ENCODE measurements at places on chromosomes 2 and 18. TPM values are rescaled to one million over a fixed set of nuclear protein-coding genes. Genes with fewer than 3 reads are reported as not detected.

GRCh38 chr2:158359846-158360245 is 96.7 kb downstream of the CCDC148 start:
- DNase-seq, result no peak

DNA sequence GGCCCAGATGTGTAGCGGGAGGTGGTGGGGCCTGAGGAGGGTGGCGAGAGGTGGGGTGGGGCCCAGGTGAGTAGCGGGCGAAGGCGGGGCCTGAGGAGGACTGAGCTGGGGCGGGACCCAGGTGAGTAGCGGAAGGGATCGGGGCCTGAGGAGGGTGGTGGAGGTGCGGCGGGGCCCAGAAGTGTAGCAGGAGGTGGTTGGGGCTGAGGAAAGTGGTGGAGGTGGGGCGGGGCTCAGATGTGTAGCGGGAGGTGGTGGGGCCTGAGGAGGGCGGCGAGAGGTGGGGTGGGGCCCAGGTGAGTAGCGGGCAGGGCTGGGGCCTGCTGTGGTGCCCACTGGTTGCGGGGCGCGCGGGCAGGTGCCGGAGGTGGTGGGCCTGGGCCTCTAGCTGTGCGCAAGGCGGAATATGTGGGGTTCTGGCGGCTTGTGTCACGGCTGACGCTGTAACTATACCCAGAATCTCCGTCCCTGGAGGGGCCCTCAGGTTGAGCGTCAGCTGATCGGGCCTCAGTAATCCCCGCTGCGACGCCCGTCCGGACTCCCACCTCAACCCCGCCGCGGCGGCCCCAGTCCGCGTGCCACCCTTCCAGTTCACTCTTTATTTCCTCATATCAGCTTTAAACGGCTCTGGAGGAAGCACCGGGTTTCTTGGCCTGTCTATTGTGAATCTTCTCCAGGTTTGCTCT is 866 bp upstream of the SF3B6 start:
- no peak for DNase-seq

DNA sequence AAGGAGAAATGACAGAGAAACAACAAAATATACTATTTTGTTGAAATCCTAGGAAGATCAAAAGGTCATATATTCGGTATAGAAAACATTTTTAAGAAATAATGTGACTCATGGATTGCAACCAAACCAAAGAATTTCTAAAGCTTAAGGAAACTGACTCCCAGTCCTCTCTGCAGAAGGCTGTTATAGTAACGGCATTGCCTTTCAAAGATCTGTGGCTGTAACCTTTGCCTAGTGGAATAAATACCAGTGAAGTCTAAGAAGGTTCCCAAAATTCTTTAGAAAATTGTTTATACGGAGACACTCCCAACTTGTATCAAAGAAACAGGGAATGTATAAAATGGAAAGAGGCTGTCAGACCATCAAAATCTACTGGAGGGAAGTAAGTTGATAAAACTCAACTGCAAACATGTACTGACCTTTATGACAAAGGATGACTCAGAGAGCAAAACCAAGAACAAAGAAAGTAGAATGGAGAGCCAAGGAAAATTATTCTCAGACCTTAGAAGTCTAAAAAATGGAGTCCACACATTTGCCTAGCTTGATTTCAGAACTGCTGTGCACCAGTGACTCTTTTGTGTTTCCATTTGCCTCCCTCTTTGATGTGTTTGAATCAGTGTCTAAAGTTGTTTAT is 48.6 kb upstream of the FSIP2 start:
- DNase-seq, result no peak

DNA sequence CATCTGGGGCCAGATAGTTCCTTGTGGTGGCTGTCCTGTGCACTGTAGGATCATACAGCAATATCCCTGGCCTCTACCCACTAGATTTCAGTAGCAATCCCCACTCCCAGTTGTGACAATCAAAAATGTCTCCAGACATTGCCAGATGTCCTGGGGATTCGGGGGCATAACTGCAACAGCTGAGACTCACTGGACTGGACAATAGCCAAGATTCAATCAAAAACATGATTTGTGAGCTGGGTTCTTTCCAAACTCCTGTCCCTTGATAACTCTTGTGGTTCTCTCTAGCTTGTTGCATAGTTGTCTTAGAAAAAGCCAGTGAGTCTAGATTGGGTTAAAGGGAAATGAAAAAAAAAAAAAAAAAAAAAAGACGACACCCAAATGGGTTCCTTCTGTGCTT is 293.4 kb downstream of the CELF4 start:
- DNase-seq, result no peak

DNA sequence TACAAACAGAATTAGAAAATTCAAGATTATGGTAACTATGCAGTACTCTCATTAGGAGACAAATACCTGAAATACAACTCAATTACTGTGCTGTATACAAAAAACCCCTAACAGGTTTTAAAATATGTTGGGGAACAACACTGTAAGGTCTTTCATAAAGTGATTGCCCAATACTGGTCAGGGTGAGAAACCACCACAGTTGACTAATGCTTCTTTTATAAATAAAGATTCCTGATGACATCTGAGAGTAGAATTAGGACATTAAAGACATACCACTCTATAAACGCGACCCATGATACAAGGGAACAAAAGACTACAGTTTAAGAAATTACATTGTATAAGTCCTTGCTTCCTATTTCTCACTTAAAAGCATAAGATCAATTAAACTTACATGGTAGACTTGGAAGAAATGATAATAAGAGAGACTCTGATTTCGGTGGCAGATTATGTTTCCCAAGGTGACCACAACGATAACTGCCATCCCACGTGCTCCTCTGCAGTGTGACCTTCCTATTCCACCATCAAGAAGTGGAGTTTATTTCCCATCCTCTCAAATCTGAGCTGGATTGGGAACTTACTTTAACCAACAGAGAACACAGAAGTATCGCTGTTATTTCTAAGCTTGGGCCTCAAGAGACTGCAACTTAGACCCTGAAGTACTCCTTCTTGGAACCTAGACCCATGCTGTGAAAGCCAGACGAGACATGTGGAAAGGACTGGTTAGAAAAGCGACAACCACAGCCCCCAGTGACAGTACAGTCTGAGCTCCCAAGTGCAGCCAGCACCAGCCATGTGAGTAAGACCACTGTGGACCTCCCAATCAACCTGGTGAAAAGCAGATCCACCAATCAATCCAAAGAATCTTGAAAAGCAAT is 52.3 kb downstream of the ZNF521 start:
- no peak for DNase-seq

- DNase-seq, result no peak
Observed at GRCh38 chr18:70376137-70376913, 87.5 kb downstream of the SOCS6 start.

GRCh38 chr2:37585982-37586621 is 85.3 kb downstream of the CDC42EP3 start:
- no peak for DNase-seq

GRCh38 chr2:224925810-224926100 is 116.5 kb downstream of the DOCK10 start:
- no peak for DNase-seq

DNA sequence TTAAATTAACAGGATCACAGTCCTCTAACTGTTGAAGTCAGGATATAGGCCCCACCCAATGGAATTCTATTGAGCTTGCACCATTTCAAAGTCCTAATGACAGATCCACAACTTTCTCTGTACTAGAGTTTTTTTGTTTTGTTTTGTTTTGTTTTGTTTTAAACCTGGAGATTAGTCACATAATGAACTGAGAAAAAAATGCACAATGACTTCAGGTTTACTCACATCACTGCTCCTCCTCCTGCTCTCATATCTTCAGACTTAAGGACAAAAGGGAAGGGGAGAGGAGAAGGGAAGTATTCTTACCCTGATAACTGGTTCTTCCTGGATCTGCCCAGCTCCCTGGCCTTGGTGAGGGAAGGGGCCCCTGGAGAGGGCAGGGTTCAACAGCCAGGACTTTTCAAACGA is 208.2 kb upstream of the EPHA4 start:
- no peak for DNase-seq

DNA sequence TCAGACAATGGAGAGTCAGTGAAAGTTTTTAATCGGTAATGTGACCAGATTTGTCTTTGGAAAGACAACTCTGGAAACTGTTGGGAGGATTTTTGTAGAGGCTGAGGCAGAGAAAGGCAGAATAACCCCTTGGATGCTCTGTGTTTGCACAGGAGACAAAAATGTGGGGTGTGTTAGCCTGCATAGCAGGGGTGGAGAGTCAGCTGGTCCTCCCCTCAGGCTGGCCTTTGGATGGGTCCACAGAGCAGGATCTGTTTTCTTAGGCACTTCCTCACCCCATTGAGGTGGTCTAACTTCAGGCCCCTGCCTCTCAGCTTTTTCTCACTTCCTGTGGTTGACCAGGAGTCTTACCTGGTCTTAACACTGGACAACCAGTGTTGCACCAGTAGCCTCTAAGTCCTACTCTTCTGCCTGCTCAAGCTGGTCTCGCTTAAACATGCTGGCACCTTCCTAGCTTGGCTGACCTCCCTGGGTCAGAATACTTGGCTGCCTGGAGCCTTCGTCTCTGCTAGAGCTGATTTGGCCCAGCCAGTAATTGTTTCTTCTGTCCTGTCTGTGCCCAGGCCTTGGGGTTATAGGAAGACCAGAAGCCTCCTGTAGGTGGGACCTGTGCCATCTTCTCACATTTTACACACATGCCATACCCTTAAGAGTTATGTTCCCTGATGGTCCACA is 259.8 kb upstream of the RASGRP3 start:
- DNase-seq, result no peak

The PROC gene
- 2.5 TPM for total RNA-seq

GRCh38 chr2:46499392-46499785 is 20.0 kb downstream of the TMEM247 start:
- DNase-seq, result peak; percentile 72

All from osteocyte (in vitro differentiated cells).